ENCODE measurements at places on chromosomes 6 and 20.
A peak's percentile ranks its signal among the peaks of the same experiment; 100 is the strongest.

DNA sequence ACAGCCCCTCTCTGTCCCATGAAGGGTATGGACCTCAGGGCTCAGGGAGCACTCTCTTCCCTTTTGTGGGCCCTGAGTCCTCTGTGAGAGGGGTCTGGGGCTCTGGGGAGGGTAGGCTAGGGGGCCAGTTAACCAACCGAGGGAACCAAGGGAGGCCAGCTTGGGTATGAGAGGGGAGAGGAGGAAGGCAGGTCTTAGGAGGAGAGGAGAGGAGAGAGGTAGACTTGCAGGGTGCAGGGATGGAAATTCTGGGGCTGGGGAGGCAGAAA lies 720 bp downstream of the DUSP15 start:
- no peak for DNase-seq

DNA sequence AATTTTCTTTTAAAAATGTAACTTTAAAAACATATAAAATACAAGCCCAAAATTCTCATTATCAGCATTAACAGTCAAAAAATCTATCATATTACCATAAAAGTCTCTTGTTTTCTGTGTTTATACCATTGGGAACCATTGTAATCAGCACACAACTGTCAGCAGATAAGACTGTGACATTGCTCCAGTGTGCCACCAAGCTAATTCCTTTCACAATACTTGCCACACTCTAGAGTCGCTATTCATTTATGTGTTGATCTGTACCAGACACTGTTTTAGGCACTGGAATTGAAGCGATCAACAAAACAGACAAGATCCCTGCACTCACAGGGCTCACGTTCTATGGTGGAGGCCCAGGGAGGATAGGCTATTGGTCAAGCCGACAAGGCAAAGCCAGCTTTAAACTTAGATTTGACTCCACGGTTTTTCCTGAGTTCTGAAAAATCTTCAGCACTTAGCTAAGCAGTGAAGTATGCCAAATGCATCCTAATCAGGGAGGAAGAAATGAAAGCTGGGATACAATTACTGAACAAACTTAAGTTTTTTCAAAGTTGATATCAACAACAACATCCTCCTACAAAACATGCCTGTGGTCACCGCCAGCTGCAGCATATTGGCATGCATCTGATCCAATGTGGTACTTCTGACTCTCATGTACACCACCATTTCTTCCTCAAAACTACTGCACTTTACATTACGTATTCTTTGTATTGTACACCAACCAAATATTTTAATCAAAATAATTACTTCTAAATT lies 60.5 kb downstream of the GMDS start:
- no peak for DNase-seq

GRCh38 chr6:139416146-139416545 lies 41.7 kb upstream of the CITED2 start:
- DNase-seq: no peak

DNA sequence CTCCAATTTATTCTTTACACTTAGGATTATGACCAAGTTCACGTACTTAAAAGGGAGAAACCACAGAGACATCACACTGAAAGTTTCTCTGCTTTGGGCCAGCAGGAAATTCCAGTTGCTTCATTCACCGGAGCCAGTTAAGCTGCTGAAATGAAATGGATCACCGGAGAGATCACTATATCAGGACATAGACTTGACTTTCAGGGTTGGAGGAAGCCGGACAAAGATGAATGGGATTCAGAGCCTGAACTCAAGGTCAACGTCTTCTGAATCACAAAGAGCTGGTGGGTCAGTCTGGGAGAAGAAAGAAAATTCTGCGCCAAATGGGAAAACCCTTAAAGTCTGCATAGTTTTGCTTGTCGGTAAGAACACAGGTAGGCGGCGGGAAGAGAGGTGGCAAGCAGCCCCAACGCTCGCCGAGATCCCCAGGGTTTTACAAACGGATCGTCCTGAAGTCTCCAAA lies 81.9 kb upstream of the CCDC28A start:
- peak; percentile 57 for DNase-seq

DNA sequence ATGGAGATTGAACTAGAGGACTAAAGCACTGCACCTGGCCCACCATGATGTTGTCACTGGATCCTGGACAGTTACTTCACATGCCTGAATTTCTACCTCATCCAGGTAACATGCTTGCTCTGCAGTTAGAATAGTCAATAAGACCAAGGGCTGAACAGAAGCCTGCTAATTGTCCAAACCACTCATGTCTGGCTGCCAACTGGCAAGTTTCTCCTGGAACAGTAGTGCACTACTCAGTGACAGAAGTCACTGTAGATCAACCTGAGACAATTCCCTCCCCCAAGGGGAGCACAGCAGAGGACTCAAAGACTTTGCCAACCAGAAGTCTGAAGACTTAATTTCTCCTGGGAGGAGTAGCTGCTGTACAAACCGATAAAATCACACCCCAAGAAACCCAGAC lies 454.6 kb upstream of the MARCKS start:
- DNase-seq: no peak

GRCh38 chr20:44835116-44835515 lies 24.8 kb upstream of the RIMS4 start:
- no peak for DNase-seq

DNA sequence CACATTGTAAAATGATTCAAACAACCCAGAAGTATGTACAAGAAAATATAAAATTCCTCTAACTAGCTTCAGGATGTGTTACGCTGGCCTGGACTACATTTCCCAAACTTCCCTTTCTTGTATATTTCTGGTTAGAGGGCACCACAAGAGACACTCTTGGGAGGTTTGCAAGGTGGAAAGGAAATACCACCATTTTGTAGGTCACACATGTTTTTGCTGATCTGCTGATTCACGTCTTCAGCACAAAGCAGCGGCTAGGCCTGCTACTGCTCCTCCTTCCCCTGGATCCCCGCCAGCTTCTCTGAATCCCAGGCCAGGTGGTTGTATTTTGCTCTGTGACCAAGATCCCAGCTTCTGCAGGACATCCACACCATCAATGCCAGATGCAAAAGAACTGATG lies 104.2 kb downstream of the AGPAT4 start:
- DNase-seq: no peak

GRCh38 chr20:9474835-9475415 lies 39.5 kb upstream of the LAMP5 start:
- no peak for DNase-seq

DNA sequence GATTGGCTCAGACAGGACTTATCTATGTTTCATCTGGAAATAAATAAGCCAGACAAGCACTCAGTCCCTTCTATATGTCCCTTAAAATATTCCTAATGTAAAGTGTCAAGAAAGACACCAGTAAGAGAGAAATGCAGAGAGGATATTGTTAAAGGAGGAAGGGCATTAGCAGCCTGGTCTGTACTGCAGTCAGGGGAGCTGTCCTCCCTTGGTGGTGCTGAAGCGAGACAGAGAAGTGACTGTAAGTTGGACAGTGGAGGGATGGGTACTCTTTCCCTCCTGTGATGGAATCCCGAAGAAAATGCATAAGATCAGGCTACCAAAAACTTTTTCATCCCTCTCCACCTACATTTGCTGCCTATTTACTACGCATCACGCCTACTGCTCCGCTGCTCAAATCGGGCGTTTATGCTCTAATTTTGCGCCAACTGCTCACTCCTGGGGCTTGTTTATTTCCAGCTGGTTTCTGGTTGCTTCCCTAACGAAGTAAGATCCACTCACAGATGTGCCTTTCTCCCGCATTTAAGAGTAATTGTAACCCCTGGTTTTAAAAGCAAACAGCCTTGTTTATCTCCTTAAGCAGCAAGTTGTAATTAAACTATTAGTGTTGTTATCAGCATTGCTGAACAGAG lies 35.2 kb downstream of the PHACTR1 start:
- no peak for DNase-seq

DNA sequence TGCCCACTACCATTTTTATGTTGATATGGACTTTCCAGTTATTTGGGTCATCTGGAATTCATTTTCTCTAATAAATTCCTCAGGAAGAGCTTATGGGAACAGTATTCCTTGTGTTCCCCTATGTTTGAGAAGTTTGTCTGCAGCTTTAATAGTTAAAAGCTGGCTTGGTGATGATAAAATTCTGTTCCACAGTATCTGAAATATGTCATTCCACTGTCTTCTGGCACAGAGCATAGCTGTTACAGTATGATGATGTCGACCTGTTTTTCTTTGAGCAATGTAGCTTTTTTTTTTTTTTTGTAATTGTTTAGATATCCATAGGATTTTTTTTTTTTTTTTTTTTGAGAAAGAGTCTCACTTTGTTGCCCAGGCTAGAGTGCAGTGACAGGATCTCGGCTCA lies 43.2 kb downstream of the NCOA3 start:
- DNase-seq: no peak

GRCh38 chr6:81785377-81785776 lies 32.9 kb upstream of the TENT5A start:
- DNase-seq: no peak

DNA sequence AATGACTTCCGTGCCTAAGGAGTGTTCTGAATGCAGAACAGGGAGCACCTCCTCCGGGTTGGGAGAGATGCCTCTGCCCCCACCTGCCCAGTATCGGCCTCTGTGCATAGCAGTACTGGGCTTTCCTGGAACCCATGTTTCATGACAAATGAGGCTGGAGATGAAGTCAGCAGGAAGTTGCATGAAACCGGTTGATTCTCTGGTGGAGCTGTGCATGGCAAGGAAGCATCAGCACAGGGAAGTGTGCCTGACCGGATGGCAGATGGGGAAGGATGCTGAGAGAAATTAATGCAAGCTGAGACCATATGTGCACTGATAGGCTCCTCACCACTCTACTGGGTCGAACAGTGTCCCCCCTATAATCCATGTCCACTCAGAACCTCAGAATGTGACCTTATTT lies 155.5 kb downstream of the CDH26 start:
- DNase-seq: no peak

GRCh38 chr20:42857446-42857845 lies 332.3 kb downstream of the PTPRT start:
- no peak for DNase-seq

- no peak for DNase-seq
These were observed 13.5 kb upstream of the XRN2 start for GRCh38 chr20:21289651-21290050.

- DNase-seq: no peak
These were observed 19.1 kb upstream of the ADGRB3 start for GRCh38 chr6:68615938-68616337.

DNA sequence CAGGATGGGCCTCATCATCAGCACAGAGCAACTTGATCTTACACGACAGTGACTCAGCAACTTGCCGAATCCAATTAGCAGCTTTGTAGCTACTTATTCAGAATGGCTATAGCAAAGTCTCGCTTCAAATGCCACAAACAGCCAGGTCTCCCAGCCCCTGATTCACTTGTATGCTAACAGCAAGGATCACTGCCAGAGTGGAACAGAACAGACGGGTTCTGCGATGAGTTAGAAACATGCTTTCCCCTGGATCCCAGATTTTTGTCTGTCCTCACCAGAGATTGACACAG lies 254.4 kb downstream of the NRN1 start:
- DNase-seq: no peak

DNA sequence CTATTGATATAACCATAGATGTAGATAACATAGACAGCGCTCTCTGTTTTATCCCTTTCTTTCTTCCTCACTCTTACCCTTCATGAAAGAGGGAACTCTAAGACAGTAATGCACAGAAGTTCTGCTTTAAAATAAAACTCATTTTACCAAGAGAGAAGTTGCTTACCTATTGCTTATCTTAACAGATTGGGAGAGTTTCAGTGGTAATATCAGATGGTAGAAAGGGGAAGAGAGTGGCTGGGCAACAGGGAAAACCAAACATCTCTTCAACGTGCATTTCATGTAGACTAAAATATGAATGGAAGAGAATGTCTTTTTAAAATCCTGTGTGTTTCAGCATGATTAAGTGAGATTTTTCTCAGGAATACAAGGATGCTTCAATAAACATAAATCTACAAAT lies 45.3 kb upstream of the SIRPG start:
- no peak for DNase-seq

DNA sequence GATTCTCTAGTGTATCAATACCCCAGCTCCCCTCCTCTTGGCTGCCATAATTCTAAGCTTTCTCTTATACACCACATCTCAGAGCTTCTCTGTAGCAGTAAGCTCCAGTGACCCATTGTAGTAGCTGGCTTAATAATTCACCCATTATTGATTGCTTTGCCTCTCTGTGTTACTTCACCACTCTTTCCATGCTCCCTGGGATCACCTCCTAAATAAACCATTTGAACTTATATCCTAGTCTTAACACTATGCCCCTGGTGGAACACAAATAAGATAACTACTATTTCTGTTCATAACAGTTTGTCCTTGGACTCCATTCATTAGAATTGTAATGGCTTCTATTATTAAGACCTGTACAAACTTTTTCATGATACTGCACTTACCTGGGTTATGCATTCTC lies 758.9 kb downstream of the KIF16B start:
- no peak for DNase-seq

DNA sequence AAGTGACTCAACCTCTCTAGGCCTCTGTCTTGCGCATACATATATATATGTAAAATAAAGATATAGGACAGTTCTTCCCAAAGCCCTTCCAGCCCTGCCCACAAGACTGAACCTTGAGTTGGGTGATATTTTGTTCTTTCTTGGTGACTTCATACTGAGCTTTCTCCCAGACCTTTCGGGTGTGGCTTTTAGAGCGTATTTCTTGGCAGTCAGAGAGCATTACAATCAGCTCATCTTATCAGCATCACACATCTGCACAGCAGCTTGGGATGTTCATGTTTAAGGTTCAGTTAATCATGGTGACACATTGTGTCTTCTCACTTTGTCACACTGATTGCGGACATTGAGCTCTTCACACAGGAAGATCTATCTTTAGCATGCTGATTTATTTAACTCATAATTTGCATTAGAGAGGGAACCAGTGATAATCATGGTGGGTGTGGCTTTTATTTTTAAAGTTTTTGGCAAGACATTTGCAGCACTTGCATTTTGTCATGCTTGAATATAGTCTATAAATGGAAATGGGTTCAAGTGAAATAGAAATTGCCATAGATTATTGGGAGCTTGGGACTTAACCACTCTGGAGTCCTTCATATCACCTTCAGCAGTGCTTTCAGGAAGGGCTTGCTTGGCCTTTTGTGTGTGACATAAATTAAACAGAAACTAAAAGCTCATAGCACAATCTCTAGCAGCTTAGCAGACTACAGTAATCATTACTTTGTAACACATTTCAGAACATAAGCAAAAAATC lies 8.3 kb downstream of the KIF3B start:
- no peak for DNase-seq
